Fibroblast of skin of right quadriceps (primary cell): ENCODE measurements at places on chromosomes 1 and 21.

GRCh38 chr21:42330380-42331371 lies 15.5 kb upstream of the TFF3 start:
- DNase-seq, result no peak

DNA sequence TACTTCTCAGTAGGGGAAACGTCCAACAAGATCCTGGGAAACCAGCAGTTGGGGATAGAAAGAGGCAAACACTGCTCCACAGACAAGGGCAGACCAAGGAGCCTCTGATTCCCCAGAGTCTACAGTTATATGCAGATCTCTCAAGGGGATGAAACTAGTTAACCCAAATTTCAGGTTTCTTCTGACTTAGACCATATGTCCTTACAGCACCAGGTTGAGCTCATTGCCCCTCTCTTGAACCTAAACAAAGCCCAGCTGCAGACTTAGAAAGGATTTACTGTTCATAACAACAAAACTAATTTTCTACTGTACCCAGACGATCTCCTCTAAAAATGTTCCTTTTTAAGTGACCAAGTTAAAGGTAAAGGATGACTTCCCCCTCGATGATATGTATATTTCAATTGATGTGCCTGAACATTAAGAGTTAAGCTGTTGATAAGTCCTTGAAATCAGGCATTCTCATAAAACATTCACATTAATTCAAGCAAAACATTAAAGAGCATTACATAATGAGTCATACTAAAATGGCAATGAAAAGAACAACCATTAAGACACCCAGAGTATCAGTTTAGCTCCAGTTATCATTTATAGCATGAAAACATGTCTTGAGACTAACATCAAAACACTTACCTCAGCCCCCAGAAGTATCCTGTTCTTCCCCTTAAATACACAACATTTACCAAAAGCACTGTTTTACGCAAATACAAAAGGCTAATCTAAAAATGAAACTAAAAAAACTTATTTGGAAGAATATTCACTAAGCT lies 24.1 kb downstream of the SMYD3 start:
- DNase-seq, result no peak

- DNase-seq, result peak; percentile 60
Observed at GRCh38 chr1:204162494-204163074, 3.6 kb downstream of the REN start.

GRCh38 chr1:246787781-246788513 lies 63.7 kb downstream of the SCCPDH start:
- no peak for DNase-seq

- DNase-seq, result no peak
Observed at GRCh38 chr1:63665410-63665809, 72.2 kb downstream of the PGM1 start.

DNA sequence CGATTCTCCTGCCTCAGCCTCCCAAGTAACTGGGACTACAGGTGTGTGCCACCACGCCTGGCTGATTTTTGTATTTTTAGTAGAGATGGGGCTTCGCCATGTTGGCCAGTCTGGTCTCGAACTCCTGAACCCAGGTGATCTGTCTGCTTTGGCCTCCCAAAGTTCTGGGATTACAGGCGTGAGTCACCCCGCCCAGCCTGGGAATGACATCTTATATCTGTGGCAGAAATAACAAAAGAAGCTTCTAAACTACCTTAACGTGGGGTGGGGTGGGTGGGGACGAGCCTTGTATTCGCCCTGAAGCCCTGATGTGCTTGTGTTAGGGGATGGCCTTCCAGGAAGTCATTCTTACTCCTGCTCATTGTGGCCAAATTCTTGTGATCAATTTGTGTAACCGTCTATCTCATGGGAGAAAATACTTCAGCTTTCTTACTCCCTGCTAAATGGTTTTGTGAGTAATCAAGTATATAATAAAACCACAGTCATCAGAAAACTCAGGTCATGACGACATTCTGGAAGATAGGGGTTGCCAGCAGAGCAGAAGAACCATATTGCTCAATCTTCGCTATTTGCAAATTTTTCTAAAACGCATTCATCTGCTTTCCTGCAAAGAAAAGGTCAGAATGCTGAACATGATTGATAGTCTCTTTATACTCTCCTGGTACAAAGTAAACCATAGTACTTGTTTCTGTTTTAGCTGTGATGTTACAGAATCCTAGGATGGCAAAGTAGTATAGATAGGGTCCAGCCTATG lies 63.2 kb downstream of the DIRAS3 start:
- peak; percentile 97 for DNase-seq

DNA sequence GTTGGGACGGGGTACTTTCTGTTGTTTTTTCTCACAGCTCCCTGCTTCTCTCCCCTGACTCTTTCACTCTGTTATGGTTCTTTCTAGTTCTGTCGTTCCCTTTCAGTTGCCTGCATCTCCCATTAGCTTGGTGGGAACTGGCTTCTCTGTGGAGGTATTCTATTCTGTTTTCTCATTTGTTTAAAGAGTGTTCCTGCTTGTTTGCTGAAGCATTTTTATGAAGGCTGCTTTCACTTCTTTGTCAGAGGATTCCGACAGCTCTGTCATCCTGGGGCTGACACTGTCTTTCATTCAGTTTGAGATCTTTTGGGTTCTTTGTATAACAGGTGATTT lies 96.0 kb upstream of the COL6A1 start:
- DNase-seq, result no peak

- DNase-seq, result no peak
Observed at GRCh38 chr1:158285756-158286241, 3.9 kb upstream of the CD1C start.

DNA sequence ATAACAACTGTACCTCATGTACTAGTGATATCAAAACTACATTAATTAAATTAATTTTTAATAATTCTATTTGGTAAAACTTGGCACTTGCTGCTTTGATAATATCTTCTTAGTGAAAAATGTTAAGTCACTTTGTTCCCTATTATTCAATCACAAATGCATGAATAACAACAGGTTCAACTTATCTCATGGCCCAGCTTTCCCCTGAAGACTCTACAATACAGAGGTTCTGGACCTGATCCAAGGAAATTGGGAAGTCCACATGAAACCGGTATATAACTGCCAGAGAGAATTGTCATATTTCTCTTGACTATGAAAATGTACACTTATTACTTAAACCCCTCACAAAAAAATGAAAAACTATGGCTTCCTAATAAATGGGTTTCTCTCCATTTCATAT lies 33.9 kb upstream of the PTPRC start:
- no peak for DNase-seq

- no peak for DNase-seq
Observed at GRCh38 chr1:241770115-241770514, 77.9 kb upstream of the EXO1 start.

- peak; percentile 88 for DNase-seq
Observed at GRCh38 chr21:25735646-25736597, 1.1 kb downstream of the GABPA start.

DNA sequence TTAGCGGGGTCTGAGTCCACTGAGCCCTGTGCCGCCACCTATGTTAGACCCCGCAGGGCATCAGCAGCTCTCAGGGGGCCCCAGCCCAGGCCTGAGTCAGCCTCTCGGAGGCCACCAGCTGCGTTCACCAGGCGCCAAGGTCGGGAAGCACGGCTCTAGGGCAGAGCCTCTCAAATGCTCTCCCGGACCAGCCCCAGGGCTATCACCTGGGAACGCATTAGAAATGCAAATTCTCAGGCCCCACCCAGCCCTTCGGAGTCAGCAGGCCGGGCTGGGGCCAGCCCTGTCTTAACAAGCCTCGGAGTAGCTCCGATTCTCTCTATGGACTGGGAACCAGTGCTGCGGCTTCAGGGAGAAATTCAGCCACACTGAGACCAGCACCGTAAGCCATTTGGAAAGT lies 37.2 kb upstream of the TSPEAR start:
- no peak for DNase-seq

DNA sequence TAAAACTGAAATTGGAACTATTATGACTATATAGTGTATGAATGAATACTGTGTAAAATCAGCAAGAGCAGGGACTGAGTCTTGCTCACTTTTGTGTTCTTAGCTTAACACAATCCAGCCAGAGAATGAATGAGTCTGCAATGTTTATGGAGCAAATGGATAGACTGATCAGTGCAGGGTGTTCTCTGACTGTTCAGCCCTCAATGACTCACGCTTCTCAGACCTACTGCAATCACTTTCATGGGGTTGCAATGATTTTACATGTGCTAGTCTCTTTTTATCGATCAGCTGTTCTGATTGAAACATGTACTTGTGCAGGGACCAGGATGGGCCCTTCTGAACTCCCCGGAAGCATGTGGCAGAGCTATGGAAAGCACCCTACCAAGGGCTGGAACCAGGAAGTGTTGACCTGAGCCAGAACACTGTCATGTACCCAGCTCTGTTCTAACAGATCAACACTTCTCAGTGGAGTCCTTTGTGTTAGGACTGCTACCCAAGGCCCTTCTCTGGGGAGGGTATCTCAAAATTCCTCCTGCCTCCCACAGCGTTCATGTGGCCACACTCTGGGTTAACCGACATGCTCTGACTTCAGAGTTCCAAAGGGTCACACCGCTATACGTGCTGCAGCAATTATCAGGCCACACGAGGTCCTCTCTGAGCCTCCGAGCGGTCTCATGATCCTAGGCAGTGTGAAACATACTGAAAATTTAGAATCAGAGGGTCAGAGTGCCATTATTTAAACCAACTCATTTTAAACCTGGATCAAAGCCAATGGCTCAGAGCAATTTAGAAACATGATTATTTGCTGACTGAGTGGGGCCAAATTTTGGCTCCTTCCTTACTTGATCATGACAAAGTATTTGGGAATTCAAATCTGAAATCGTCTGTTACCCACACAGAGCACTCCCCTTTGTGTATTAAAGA lies 35.2 kb downstream of the GRIK1 start:
- peak; percentile 61 for DNase-seq

DNA sequence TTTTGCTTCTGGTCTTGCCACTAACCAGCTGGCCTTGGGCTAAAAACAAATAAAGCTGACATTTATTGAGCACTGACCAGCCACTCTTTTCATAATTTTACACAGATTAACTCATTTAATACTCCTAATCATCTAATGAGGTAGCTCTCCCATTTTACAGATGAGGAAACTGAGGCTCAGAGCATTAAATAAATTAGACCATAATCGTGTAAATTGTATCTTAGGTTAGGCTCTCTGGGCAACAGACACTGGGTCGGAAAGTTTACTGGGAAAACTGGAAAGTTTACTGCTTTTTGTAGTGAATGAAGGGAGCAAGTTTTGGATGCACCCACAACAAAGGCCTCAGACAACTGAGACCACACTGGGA lies 7.3 kb downstream of the BMP8B start:
- no peak for DNase-seq

GRCh38 chr1:20143318-20143717 lies 4.2 kb downstream of the PLA2G2F start:
- no peak for DNase-seq

DNA sequence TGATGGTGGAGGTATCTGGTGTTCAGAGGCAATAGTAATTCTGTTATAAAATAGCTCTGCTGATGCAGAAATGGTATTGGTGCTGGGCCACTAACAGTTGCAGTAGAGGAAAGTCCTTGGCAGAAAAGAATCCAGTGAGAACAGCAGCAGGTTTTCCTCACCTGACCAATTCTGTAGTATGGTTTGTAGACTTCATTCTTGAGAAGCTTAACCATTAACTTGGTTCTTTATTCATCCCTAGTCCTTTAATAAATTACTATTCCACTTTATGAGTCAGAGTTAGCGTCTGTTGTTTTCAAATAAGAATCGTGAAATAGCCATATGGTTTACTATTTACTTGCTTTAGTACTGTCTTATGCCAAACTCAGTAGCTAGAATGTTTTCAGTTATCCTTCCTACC lies 128.5 kb upstream of the SERTAD4 start:
- no peak for DNase-seq

DNA sequence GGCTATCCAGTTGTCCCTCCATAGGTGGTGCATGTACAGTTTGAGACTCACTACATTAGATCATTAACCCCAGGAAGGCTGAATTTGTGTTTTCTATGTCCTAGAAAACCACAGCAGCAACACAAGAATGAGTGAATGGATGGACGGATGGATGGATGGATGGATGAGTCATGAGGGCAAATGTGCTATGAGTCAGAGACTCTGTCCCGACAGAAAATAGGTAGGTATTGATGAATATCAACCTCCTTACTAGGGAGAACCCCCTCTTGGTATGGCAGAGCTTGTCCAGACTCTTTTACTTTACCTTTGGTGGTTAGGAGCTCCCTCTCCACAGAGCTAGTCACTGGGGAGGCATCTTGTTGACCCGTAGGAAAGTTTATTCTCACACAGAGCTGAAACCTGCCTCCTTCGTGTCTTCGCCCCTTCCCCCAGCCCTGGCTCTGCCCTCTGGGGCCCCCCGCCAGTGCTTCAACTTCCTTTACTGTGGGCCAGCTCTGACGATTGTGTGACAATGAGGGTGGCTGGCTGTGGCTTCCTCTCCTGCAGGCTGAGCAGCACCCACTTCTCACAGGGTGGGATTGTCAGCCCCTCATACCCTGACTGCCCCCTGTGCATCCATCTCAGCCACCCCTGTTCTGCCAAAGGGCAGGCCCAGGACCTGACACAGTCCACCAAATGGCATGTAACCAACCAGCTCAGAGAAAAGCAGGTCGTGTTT lies 145.2 kb downstream of the FOXD2 start:
- DNase-seq, result no peak

DNA sequence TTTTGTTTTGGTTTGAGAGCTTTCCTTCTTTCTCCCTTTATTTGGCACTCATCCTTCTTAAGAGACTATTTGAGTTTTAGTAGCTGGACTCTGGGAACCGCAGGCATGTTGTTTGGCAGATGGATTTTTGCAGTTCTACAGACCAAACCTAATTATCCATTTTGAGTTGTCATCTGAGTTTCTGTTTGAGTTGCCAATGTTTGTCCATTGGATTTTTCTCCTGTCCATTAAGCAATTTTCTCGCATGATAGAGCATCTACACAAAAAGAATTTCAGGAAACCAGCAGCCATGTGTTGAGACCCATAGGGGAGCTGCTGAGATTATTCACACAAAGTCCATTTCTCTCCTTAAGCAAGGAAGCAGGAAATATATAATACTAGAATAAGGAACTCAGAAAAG lies 17.2 kb upstream of the CXADR start:
- DNase-seq, result peak; percentile 6

- DNase-seq, result no peak
Observed at GRCh38 chr1:13751458-13751871, 51.5 kb downstream of the PRDM2 start.

DNA sequence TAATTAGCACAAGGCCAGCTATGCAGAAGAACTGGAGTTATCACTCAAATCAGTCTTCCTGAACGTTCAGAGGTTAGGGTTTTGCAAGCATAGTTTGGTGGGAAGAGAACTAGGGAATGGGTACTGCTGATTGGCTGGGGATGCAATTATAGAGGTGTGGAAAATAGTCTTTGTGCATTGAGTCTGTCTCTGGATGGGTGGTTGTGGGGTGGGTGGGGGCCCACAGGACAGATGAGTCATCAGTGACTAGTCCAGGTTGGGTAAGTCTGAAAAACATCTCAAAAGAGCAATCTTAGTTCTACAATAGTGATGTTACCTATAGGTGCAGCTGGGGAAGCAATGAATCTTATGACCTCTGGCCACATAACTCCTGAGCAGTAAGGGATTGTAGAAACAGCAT lies 89.7 kb upstream of the HMCN1 start:
- DNase-seq, result no peak

DNA sequence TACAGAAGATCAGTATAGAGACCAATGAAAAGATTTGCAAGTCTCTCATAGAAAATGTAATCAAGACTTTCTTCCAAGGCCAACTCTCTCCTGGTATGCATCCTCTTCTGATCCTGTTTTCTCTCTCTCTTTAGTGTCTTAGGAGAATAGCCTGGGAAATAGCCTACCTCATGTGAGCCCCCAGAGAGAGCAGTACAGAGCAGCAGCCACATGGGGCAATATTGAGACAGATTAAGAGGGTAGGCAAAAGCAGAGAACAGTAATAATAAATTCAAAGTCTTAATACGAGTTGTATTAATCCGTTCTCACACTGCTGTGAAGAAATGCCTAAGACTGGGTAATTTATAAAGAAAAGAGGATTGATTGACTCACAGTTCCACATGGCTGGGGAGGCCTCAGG lies 61.4 kb downstream of the RNASEL start:
- no peak for DNase-seq
